Ovary (tissue), 10 donors: ENCODE measurements at places on chromosomes 13 and 19. TPM values are rescaled to one million over a fixed set of nuclear protein-coding genes. Genes with fewer than 3 reads are reported as not detected.

- H3K4me1 ChIP-seq, result no peaks in the 10 kb centered on the region
- H3K4me3 ChIP-seq, result no peak overlapping the region
- no peaks in the 10 kb centered on the region for H3K36me3 ChIP-seq
- H3K27ac ChIP-seq, result no peak overlapping the region
- H3K27me3 ChIP-seq, result no peaks in the 10 kb centered on the region
Measured at GRCh38 chr13:111639196-111639705, 318.8 kb downstream of the TEX29 start.

Gene PTGER1
- polyA plus RNA-seq, result not detected

Gene ZNF880
- polyA plus RNA-seq, result 15.6 TPM

GRCh38 chr19:3154957-3155736, 19.3 kb downstream of the GNA15 start:
- no peak for DNase-seq
- no peaks in the 10 kb centered on the region for H3K36me3 ChIP-seq
- no peaks in the 10 kb centered on the region for H3K4me1 ChIP-seq
- no peaks in the 10 kb centered on the region for H3K27me3 ChIP-seq
- H3K4me3 ChIP-seq, result no peak overlapping the region

DNA sequence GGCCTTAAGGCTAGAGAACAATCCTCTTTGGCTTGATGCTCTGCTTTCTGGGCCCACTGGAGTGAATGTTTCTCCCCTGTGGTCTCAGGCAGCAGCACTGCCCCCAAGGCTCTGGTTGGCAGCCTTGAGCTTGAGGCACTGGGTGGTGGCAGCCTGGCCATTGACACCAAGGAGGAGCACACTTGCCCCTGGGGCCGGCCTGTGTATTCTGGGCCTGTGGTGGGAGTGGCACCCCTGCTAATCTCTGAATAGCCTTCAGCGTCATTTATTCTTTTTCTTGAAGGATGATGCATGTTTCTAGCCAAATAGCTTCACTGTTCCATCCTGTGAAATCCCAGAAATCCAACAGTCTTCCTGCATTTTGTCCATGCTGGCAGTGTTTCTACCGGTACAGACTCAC, 191.4 kb downstream of the OLFM4 start:
- H3K27ac ChIP-seq, result no peak overlapping the region
- no peaks in the 10 kb centered on the region for H3K36me3 ChIP-seq
- no peaks in the 10 kb centered on the region for H3K4me1 ChIP-seq
- no peak overlapping the region for H3K4me3 ChIP-seq

Gene ZNF160
- 21.7 TPM for polyA plus RNA-seq

Gene GPR18
- polyA plus RNA-seq, result not detected

DNA sequence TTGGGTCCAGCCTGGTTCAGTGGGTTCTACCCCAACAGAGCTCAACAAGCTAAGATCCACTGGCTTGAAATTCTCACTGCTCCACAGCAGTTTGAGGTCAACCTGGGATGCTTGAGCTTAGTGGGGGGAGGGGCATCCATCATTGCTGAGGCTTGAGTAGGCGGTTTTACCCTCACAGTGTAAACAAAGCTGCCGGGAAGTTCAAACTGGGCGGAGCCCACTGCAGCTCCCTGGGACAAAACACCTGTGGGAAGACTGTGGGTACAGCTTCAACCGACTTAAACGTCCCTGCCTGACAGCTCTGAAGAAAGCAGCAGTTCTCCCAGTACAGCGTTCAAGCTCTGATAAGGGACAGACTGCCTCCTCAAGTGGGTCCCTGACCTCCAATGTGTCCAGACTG, 1161.9 kb downstream of the UQCRFS1 start:
- DNase-seq, result no peak
- no peaks in the 10 kb centered on the region for H3K4me1 ChIP-seq
- H3K27ac ChIP-seq, result no peak overlapping the region
- H3K27me3 ChIP-seq, result no peaks in the 10 kb centered on the region

Gene PIAS4
- 18.9 TPM for polyA plus RNA-seq

DNA sequence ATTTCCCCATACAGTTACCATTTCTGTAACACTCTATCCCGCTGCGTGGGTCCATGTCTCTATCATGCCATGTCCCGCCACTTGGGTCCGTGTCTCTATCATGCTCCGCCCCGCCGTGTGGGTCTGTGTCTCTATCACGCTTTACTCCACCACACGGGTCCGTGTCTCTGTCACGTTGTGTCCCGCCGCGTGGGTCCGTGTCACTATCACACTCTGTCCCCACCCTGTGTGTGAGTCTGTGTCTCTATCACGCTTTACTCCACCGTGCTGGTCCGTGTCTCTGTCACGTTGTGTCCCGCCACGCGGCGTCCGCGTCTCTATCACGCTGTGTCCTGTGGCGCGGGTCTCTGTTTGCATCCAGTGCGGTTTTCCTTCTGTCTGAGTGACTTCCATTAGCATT, 11.6 kb downstream of the ADPRHL1 start:
- no peak overlapping the region for H3K27ac ChIP-seq
- H3K36me3 ChIP-seq, result no peaks in the 10 kb centered on the region
- DNase-seq, result peak; percentile 20

DNA sequence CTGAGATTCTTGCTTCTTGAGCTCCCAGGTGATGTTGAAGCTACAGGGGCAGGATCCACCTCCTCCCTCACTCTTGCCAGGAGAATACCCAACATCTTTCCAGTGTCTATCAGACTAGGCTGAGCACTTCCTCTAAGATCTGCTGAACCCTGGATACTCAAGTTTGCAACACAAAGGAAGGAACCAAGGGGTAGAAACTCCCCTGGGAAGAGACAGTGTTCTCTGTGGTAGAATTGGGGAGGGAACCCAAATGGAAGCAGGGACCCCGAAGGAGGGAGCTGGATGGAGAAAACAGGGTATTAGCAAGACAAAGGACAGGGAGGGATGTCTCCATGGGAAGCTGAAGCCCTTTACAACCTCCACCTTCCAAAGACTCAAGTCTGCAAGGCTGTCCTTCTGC, 117.6 kb downstream of the DNAJC15 start:
- H3K27ac ChIP-seq, result no peak overlapping the region
- no peak overlapping the region for H3K4me3 ChIP-seq
- H3K36me3 ChIP-seq, result no peaks in the 10 kb centered on the region
- no peaks in the 10 kb centered on the region for H3K27me3 ChIP-seq

GRCh38 chr19:5313307-5313706, 27.3 kb downstream of the PTPRS start:
- no peaks in the 10 kb centered on the region for H3K4me1 ChIP-seq
- H3K27ac ChIP-seq, result no peak overlapping the region
- peak; percentile 31 for DNase-seq
- no peaks in the 10 kb centered on the region for H3K36me3 ChIP-seq
- no peaks in the 10 kb centered on the region for H3K27me3 ChIP-seq

- no peaks in the 10 kb centered on the region for H3K36me3 ChIP-seq
- DNase-seq, result no peak
- H3K27me3 ChIP-seq, result no peaks in the 10 kb centered on the region
- no peak overlapping the region for H3K4me3 ChIP-seq
- H3K27ac ChIP-seq, result no peak overlapping the region
- H3K4me1 ChIP-seq, result peaks cover under 1% of the 10 kb centered on the region
Measured at GRCh38 chr13:98746968-98747367, 5.5 kb downstream of the SLC15A1 start.
